Activated CD4-positive, alpha-beta T cell treated with anti-CD3 and anti-CD28 coated beads, Interleukin-2, amount 10 ng/mL, durations not matched to agents 7 days and 5 days (primary cell): ENCODE measurements at places on chromosomes 6 and 20. TPM values are rescaled to one million over a fixed set of nuclear protein-coding genes. Genes with fewer than 3 reads are reported as not detected.

Gene FLOT1
- total RNA-seq: 199 TPM

Gene NKX2-2
- not detected for total RNA-seq

Gene ADGRF5
- not detected for total RNA-seq

Gene SLC35D3
- not detected for total RNA-seq

Gene JPH2
- not detected for total RNA-seq

Gene PAK5
- total RNA-seq: not detected

Gene LPA
- not detected for total RNA-seq

Gene GSTA2
- not detected for total RNA-seq

Gene ARMH2
- total RNA-seq: 2.3 TPM

Gene ANKS1A
- total RNA-seq: 8.8 TPM

Gene PPP1R14C
- total RNA-seq: not detected

Gene GCNT2
- 5.0 TPM for total RNA-seq

Gene MRAP2
- total RNA-seq: not detected

Gene OR2B6
- not detected for total RNA-seq

Gene SLC17A2
- total RNA-seq: not detected

Gene CCR6
- 6.7 TPM for total RNA-seq

Gene TRERF1
- 20.3 TPM for total RNA-seq

Gene PDE10A
- not detected for total RNA-seq

Gene DSP
- total RNA-seq: 0.04 TPM

Gene TAGAP
- 60.3 TPM for total RNA-seq

Gene MARCKS
- total RNA-seq: 0.04 TPM

Gene FIG4
- 11.0 TPM for total RNA-seq

Gene CPNE5
- 0.47 TPM for total RNA-seq

Gene HLA-E
- 706 TPM for total RNA-seq

Gene THBS2
- total RNA-seq: not detected

Gene SOD2
- total RNA-seq: 62.9 TPM

Gene HCK
- total RNA-seq: not detected

Gene REM1
- not detected for total RNA-seq

Gene ECT2L
- not detected for total RNA-seq

Gene ZHX3
- total RNA-seq: 8.6 TPM

Gene DPPA5
- total RNA-seq: not detected

Gene C20orf96
- total RNA-seq: 8.2 TPM

Gene ACTL10
- total RNA-seq: 2.4 TPM

Gene NNAT
- not detected for total RNA-seq

Gene STMND1
- total RNA-seq: not detected

Gene HRH3
- total RNA-seq: not detected
